ENCODE measurements at places on chromosomes 1 and 21.
A peak's percentile ranks its signal among the peaks of the same experiment; 100 is the strongest.

GRCh38 chr1:54806931-54807611 is 5.9 kb upstream of the TTC22 start:
- peak; percentile 85 for DNase-seq

DNA sequence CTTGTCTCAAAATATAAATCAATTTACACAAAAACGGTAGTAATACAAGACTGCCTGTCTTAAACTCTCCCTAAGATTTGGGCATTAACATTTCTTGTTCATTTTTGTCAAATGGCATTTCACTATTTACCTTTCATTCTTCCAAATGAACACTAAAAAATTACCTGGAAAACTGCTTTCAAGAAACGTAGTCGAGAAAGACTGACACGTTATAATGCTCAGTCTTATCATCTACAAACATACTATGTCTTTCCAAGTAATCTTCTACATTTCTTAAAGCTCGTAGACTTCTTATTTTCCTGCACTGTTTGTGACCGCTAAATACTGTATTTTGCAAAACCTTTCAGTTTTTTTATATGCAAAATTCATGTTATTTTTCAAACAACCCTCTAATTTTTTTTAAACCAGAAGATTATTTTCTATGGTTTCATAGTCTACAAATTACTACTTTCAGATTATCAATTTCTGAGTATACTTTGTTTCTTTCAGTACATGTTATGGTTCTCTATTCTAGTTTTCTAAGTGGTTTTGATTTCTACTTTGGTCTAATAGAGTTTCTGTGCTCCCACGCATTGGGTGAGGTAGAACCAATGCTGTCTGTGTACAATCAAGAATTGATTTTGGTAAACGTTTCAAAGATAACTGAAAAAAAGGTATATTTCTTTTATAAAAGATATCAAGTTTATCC is 336.4 kb downstream of the SMYD3 start:
- no peak for DNase-seq

- no peak for DNase-seq
Observed at GRCh38 chr1:186167096-186167668, 207.9 kb downstream of the TPR start.

- peak; percentile 45 for DNase-seq
Observed at GRCh38 chr1:232793944-232794343, 11.3 kb upstream of the MAP10 start.

- DNase-seq: no peak
Observed at GRCh38 chr1:58460469-58460868, 86.1 kb downstream of the OMA1 start.

All from activated CD8-positive, alpha-beta memory T cell treated with anti-CD3 and anti-CD28 coated beads, Interleukin-2, amount 10 ng/mL, durations not matched to agents 7 days and 5 days (primary cell).